ENCODE measurements at places on chromosomes 6 and 20. TPM values are rescaled to one million over a fixed set of nuclear protein-coding genes. Genes with fewer than 3 reads are reported as not detected.

GRCh38 chr6:130485870-130486269 is 120.1 kb downstream of the TMEM200A start:
- no peak for DNase-seq

Gene GATA5
- not detected for total RNA-seq

GRCh38 chr20:19932170-19932667 is 84.9 kb upstream of the NAA20 start:
- no peak for DNase-seq

Gene ANGPT4
- total RNA-seq, result not detected

Gene ACTL10
- total RNA-seq, result 1.6 TPM

GRCh38 chr6:113960795-113961194 is 10.2 kb downstream of the HDAC2 start:
- DNase-seq, result no peak

GRCh38 chr6:90109141-90109540 is 187.5 kb downstream of the BACH2 start:
- no peak for DNase-seq

- DNase-seq, result peak; percentile 74
These were observed 60.9 kb downstream of the FYN start for GRCh38 chr6:111812060-111813038.

DNA sequence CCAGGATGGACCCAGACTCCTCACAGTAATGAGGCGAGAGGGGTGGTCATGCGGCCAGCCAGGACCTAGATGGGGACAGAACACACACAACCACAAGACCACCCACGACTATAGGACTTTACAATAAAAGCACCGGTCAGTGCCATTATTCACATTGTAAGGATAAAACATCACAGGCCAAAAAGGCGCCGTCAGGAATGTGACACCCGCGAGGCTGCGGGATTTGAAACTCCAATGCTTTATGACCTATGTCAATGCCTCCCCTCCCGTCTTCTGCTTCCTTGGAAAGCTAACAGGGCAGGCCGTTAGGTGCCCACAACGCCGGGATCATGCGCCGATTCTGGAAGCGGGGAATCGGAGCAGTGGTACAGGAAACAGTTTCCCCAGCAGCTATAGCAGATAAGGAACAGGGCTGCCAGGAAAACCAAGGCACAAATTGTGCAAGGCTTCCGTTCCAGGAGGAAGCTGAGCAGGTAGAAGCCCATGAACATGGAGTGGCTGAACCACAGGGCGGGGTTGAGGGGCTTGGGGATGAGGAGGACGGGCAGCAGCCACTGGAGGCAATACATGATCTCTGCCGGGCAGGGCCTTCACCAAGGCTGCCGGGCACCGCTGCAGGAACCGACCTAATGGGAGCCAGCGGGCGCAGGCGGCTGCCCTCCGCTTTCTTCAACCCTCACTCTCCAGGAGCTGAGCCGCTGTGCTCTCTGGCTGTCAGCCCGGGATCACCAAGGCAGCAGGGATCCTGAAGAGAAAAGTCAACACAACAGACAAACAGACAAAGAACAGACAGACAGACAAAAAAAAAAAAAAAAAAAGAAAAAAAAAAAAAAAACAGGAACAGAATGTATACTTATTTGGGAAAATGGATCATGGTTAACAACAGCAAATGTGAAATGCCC is 2.2 kb upstream of the NNAT start:
- DNase-seq, result no peak

GRCh38 chr20:31425797-31426196 is 14.6 kb upstream of the DEFB123 start:
- no peak for DNase-seq

Gene PRDM1
- total RNA-seq, result 5.3 TPM

DNA sequence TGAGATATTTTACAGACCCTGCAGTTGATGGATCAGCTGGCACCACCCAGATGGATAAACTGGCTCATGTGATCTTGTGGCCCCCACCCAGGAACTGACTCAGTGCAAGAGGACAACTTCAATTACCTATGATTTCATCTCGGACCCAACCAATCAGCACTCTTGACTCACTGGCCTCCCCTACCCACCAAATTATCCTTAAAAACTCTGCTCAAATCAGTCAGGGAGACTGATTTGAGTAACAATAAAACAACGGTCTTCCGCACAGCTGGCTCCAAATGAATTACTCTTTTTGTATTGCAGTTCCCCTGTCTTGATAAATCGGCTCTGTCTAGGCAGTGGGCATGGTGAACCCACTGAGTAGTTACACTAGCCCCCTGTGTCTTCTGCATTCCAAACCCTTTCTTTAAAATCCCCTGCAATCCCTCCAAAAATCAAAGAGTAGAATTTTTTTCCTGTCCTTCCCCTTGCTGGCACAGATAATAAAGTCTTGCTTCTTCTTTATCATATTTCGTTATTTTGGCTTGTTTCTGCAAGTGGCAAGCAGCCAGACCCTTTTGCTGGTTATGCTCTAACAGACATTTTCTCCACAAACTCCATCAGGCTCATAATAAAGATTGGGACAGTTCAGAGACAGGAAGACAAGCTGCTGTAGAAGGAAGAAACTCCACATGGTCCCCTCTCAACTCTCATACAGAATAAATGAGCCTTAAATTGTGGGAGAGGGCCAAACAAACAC is 48.3 kb downstream of the OR2B6 start:
- DNase-seq, result no peak

DNA sequence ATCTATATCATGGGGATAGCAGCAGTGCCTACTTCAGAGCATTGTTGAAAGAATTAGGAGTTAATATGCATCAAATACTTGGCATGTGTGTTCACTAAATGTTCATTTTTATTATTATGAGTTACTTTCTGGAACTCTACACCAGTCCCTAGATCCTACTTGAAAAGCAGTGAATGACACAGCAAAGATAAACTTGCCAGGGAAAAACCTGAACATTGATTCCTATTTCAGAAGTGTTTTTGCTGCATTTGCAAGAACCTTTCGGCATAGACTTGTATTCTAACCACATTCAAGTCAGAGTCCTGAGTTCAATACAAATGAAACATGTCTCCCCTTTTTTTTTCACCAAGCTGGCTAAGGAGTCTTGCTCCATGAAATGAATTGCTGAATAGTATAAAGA is 187.4 kb upstream of the TAB2 start:
- no peak for DNase-seq

GRCh38 chr6:11607383-11607782 is 69.8 kb downstream of the TMEM170B start:
- DNase-seq, result no peak

- peak; percentile 53 for DNase-seq
These were observed 4.5 kb downstream of the DPM1 start for GRCh38 chr20:50953821-50954220.

DNA sequence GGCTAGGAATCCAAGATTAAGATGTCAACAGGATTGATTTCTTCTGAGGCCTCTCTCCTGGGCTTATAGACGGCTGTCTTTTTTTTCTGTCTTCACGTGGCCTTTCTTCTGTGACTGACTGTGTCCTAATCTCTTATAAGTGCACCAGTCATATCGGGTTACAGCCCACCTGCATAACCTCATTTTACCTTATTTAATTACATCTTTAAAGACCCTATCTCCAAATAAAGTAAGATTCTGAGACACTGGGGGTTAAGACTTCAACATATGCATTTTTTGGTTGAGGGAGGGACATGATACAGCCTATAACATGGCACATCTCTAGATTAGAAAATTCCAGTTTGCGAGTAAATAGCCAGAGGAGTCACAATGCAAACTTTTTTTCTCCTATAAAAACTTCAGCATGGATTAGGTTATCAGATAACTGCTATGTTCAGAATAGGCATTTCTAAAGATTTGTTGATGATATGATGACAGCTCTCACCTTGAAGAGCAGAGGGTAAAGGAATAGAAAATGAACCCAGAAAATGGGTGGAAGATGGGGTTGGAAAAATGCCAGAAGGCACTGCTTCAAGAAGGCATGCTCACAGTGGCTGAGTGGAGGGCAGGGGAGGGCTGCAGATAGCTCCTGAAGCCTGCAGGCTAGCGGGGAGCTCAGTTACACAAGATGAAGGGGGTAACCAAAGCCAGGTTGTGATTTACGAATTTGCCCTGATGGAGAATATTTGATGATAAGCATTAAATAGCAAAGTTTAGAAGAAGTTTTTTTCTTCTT is 8.7 kb upstream of the PDE7B start:
- DNase-seq, result no peak

DNA sequence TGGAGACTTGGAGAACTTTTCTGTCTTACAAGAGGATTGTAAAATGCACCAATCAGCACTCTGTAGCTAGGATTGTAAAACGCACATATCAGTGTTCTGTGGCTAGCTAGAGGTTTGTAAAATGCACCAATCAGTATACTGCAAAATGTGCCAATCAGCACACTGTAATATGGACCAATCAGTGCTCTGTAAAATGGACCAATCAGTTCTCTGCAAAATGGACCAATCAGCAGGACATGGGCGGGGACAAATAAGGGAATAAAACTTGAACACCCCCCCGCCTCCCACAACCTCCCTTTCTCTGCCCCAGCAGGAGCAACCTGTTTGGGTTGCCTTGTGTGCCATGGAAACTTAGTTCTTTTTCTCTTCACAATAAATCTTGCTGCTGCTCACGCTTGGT is 12.8 kb upstream of the RPS10 start:
- DNase-seq, result no peak

Gene PERP
- 161 TPM for total RNA-seq

Gene BPI
- not detected for total RNA-seq

DNA sequence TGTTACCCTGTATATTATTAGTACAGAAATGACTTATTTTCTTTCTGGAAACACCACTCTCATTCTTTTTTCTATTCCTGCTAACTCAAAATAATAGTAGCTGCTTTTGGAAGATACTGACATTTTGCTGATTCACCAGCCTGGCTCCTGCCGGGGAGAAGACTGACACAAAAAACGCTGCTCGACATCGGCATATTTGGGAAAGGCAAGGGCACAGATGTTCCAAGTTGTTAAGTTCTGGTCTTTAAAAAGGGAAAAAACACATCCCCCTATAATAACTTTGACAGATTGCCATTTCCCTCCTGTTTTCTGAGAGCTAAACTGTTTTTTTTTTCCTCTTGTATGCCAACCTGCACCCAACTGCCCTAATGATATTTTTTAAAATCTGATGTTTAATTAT is 55.4 kb downstream of the CTNNBL1 start:
- no peak for DNase-seq

Gene FOXQ1
- total RNA-seq, result 3.1 TPM

DNA sequence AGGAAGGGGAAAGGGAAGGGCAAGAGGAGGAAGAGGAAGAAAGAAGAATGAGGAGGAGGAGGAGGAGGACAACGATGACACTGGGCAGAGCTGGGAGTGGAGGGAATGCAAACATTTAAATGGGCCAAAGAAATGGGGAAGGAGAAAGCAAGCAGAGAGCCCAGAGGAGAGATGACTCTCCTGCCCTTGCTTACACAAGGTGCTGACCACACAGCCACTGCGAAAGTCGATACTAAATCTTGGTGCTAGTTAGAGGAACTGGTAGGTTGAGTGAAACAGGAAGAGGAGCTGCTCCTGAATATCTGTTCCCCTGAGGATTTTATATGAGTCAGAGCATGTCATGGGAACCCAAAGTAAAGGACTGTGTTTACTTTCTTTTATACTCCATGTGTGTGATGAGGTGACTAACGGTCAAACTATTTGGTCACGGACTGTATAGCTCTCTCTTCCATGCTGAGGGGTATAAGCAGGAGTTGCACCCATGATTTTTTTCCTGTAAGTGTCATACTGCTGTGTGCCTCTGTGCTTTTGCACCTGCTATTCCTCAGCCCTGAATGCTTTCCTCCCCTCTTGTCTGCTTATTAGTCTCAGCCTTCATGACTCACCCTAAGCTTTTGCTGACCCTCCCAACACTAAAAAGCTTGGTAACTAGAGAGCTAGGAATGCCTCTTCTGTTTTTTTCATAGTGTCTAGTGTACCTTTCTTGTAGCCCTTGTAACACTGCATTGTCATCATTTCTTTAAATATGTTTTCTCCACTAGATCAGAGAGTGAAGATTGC is 9.5 kb upstream of the PAQR8 start:
- peak; percentile 99 for DNase-seq

Gene MAS1
- not detected for total RNA-seq

- no peak for DNase-seq
These were observed 30.6 kb upstream of the ZBTB24 start for GRCh38 chr6:109513571-109514071.

DNA sequence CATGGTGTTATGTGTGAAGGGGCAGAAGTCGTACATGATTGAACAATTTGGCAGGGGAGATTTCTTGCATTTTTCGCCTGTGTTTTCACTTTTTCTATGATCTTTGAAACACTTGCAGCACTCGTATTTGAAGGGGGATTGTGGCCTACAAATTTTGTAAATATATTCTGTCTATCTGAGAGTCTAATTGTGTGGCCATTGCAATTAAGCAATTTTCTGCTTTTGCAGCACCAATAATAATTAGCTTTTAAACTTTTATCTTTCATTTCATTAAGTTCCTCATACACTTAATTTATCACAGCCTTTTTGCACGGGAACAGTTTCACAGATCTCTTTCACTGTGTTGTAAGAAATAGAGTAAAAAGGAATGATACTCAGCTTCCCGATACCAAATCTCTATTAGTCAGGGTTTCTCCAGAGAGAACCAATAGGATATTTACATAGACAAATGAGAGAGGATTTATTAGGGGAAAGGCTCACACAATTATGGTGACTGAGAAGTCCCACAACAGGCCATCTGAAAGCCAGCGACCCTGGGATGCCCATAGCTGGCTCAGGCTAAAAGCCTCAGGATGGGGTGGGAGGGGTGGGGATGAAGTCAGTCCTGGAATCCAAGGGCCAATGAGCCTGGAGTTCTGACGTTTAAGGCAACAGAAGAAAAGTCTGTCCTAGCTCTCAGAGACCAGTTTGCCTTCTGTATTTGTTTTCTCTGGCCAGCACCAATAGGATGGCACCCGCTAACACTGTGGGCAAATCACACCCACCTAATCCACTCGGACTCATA is 58.3 kb downstream of the KIF6 start:
- DNase-seq, result no peak

DNA sequence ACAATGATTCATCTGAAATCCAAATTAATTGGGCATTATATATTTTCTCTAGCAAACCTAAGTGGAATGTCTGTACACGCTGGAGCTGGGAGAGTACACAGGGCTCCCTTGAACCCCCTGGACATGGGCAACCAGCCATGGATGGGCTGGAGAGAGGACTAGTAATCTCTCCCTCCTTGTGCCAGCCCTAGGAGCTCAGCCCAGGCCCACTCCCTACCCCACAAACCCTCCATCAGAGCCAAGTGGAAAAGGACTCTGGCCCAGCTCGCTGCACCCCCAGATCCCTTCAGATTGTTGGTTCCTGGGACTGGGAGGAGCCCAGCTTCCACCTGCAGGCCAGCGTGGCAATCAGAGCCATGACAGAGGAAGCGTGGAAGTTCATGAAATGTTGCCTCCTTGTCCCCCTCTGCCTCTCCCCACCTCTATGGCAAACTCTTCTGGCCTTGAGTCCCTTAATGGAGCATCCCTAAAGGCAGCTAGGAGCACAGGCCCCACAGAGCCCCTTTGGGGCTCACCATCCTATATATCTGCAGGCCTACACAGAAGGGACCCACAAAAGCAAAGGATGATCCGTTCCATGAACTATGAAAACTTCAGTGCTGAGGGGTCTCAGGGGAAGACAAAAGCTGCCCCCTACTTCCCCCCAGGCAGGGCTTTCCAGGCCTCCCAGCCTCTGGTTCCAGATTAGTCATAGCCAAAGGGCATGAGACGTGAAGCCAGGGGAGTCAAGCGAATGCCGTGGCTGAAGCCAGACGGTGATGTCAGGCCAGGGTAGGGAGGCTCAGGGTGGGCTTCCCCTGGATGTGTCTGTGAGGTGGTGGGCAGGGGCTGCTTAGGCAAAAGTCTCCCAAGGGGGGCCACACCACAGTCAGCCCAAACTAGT is 126.4 kb upstream of the MAFB start:
- no peak for DNase-seq

- no peak for DNase-seq
These were observed 923 bp upstream of the ILRUN start for GRCh38 chr6:34697544-34697836.

Gene KIF6
- total RNA-seq, result not detected

Data from bronchial epithelial cell (primary cell).